Effector memory CD4-positive, alpha-beta T cell (primary cell): ENCODE measurements at places on chromosomes 6 and 20.

- DNase-seq, result no peak
- H3K4me1 ChIP-seq, result no peaks in the 10 kb centered on the region
- H3K27me3 ChIP-seq, result no peaks in the 10 kb centered on the region
- no peaks in the 10 kb centered on the region for H3K36me3 ChIP-seq
- no peak overlapping the region for H3K27ac ChIP-seq
Measured at GRCh38 chr20:63508072-63508768, 9.3 kb upstream of the EEF1A2 start.

- DNase-seq, result no peak
- H3K27ac ChIP-seq, result no peak overlapping the region
- H3K36me3 ChIP-seq, result no peaks in the 10 kb centered on the region
- peaks cover 18% of the 10 kb centered on the region for H3K27me3 ChIP-seq
- no peak overlapping the region for H3K4me3 ChIP-seq
Measured at GRCh38 chr6:28651161-28651560, 125.5 kb downstream of the GPX5 start.

DNA sequence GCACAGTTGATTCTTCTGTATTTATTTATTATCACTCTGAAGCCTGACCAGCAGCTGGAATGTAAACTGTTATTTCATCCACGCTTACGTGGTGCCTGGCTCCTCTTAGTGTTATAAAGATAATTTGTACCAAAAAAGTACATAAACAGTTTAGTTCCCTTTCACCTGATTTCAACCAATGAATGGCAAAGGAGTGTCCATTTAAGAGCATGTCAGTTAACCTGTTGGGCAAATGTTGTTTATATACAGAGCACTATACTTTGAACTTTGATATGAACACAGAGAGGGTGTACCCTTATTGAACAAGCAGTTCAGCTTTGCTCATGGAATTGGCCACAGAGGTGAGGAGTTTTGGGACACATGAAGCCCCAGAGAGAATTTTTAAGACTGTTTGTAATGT lies 7.2 kb upstream of the CTCFL start:
- no peaks in the 10 kb centered on the region for H3K4me1 ChIP-seq
- H3K36me3 ChIP-seq, result no peaks in the 10 kb centered on the region
- no peak overlapping the region for H3K4me3 ChIP-seq
- DNase-seq, result no peak
- H3K27ac ChIP-seq, result no peak overlapping the region

- peaks cover 5% of the 10 kb centered on the region for H3K27me3 ChIP-seq
- DNase-seq, result no peak
- H3K36me3 ChIP-seq, result no peaks in the 10 kb centered on the region
- H3K4me1 ChIP-seq, result no peaks in the 10 kb centered on the region
Measured at GRCh38 chr20:51193066-51193772, 170.3 kb upstream of the KCNG1 start.

- H3K4me3 ChIP-seq, result no peak overlapping the region
- no peak overlapping the region for H3K27ac ChIP-seq
- DNase-seq, result no peak
- H3K4me1 ChIP-seq, result no peaks in the 10 kb centered on the region
Measured at GRCh38 chr6:29355603-29356002, 13.1 kb downstream of the OR5V1 start.

- H3K27ac ChIP-seq, result peak overlapping the region; percentile 52
- H3K4me3 ChIP-seq, result peak overlapping the region; percentile 6
- peaks cover 17% of the 10 kb centered on the region for H3K4me1 ChIP-seq
- H3K27me3 ChIP-seq, result no peaks in the 10 kb centered on the region
Measured at GRCh38 chr20:24027229-24027628, 38.6 kb upstream of the GGTLC1 start.

DNA sequence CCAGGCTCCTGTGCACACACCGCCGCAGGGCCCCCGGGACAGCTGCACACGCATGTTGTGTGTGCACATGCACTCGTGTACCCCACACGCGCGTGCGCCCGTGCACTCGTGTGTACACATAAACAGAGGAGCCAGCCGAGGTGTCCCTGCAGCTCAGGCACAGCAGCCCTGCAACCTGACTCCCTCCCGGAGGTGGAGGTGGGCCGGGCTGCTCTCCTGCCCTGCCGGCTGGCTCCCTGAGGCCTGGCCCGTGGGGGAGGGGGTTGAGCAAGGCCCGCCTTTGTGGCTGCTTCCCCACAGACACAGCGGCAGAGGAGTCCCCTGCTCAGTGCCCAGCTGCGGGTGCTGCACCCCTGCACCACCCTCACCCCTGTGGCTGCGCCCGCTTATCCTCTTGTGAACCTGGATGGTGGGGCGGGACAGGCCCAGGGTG lies 624 bp downstream of the RBBP8NL start:
- no peak for DNase-seq
- no peaks in the 10 kb centered on the region for H3K27me3 ChIP-seq
- no peak overlapping the region for H3K27ac ChIP-seq

GRCh38 chr6:69907981-69908498 lies 41.7 kb downstream of the COL19A1 start:
- no peak overlapping the region for H3K27ac ChIP-seq
- no peaks in the 10 kb centered on the region for H3K27me3 ChIP-seq
- no peaks in the 10 kb centered on the region for H3K36me3 ChIP-seq
- no peak overlapping the region for H3K4me3 ChIP-seq
- no peaks in the 10 kb centered on the region for H3K4me1 ChIP-seq
- no peak for DNase-seq

DNA sequence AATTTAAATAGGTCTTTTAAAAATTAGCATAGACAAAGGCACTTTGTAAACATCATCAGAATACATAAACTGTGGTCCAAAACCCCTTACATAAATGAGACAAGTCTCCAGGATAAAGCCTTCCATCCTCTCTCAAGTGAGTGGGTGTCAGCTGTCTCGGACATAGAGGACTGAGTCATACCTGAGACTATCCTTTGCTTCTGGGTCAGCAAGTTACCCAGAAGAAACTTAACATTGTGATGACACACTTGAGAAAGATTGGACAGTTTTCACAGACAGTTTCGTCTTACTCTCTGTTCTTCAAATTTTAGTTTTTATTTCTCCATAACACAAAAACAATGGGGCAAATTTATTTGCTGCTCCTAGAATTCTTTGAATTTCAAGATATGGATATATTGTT lies 838.0 kb downstream of the DHX35 start:
- no peak overlapping the region for H3K4me3 ChIP-seq
- no peak overlapping the region for H3K27ac ChIP-seq
- no peaks in the 10 kb centered on the region for H3K4me1 ChIP-seq

GRCh38 chr6:56798163-56798562 lies 155.5 kb upstream of the DST start:
- no peaks in the 10 kb centered on the region for H3K4me1 ChIP-seq
- H3K27ac ChIP-seq, result no peak overlapping the region
- H3K36me3 ChIP-seq, result no peaks in the 10 kb centered on the region
- DNase-seq, result no peak

DNA sequence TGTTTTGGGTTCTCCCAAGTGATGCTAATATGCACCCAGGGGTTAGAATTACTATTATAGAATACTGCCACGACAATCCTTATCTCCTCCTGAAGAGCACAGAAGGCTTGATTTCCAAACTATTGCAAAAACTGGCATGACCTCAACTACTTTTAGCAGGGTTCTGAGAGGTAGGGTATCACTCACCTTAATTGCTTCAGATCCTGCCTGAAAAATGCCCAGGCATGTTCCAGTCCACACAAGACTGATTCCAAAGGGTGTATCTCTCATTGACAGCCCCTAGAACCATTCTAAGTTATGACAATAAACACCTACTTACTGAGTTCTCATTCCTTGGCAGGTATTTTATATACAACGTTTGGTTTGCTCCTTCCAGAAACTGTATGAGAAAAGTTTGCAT lies 5.0 kb upstream of the DSE start:
- no peak overlapping the region for H3K27ac ChIP-seq
- H3K4me3 ChIP-seq, result no peak overlapping the region
- peaks cover 4% of the 10 kb centered on the region for H3K4me1 ChIP-seq
- no peaks in the 10 kb centered on the region for H3K36me3 ChIP-seq
- H3K27me3 ChIP-seq, result no peaks in the 10 kb centered on the region

- no peak overlapping the region for H3K4me3 ChIP-seq
- H3K27me3 ChIP-seq, result no peaks in the 10 kb centered on the region
- no peak for DNase-seq
- no peaks in the 10 kb centered on the region for H3K4me1 ChIP-seq
- H3K36me3 ChIP-seq, result no peaks in the 10 kb centered on the region
- H3K27ac ChIP-seq, result no peak overlapping the region
Measured at GRCh38 chr6:46789434-46790354, 3.5 kb upstream of the MEP1A start.

DNA sequence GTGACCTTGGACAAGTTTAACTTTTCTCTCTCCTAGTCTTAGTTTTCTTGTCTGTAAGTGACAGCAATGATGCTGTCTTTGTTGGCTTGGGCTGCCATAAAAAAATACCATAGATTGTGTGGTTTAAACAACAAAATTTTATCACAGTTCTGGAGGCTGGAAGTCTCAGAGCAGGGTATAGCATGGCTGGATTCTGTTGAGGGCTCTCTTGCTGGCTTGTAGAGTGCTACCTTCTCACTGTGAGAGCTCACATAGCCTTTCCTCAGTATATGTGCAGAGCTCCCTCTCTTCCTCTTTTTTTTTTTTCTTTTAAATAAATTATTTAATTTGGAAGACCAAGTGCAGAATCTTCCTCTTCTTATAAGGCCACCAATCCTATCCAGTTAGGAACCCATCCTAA lies 26.3 kb downstream of the HFE start:
- no peaks in the 10 kb centered on the region for H3K36me3 ChIP-seq
- no peak overlapping the region for H3K4me3 ChIP-seq
- H3K27ac ChIP-seq, result no peak overlapping the region
- H3K4me1 ChIP-seq, result no peaks in the 10 kb centered on the region
- DNase-seq, result no peak

- H3K36me3 ChIP-seq, result no peaks in the 10 kb centered on the region
- H3K4me3 ChIP-seq, result no peak overlapping the region
- no peak overlapping the region for H3K27ac ChIP-seq
- no peaks in the 10 kb centered on the region for H3K4me1 ChIP-seq
- DNase-seq, result no peak
- H3K27me3 ChIP-seq, result no peaks in the 10 kb centered on the region
Measured at GRCh38 chr6:95408111-95408510, 169.2 kb upstream of the MANEA start.

DNA sequence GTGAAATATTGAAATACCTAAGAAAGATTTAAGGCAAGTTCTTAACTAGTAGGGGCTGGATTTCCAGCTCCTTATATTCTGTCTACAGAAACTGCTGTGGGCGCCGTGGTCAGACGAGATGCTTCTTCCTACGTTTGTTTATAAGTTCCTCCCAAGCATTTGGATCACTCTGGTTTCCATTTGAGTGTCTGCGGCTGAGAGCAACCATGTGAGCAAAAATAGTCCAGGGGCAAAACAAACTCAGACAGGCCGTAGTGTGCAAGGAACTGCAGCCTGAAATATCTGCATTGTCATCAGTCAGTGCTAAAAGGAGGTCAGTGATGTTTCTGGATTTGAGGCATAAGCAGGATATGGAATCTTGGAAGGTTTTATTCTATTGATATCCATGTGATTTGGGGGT lies 485.9 kb upstream of the JAG1 start:
- H3K36me3 ChIP-seq, result no peaks in the 10 kb centered on the region
- DNase-seq, result no peak
- no peaks in the 10 kb centered on the region for H3K4me1 ChIP-seq
- no peak overlapping the region for H3K4me3 ChIP-seq
- no peak overlapping the region for H3K27ac ChIP-seq
- H3K27me3 ChIP-seq, result no peaks in the 10 kb centered on the region

DNA sequence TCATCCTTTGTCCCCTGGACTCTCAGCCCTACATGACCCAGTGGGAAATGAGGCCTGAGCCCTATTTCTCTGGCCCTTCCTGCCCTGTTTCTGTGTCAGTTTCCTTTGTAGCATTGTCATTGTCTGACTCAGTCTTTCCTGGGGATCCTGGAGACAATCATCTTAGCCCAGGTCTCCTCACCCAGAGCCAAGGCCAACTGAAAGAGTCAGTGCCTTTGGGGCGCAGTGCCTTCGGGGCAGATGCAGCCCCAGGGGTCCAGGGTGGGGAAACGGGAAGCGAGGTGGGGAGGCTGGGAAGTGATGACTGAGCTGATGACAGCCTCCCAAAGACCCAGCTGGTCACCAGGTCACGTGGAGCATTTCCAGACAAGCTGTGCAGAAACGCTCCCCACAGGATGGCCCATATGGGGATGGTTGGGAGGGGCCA lies 93.3 kb upstream of the SULF2 start:
- H3K27ac ChIP-seq, result no peak overlapping the region
- no peaks in the 10 kb centered on the region for H3K27me3 ChIP-seq
- H3K4me3 ChIP-seq, result no peak overlapping the region
- no peaks in the 10 kb centered on the region for H3K36me3 ChIP-seq
- no peak for DNase-seq

- H3K27ac ChIP-seq, result no peak overlapping the region
- H3K4me3 ChIP-seq, result no peak overlapping the region
- DNase-seq, result no peak
- no peaks in the 10 kb centered on the region for H3K36me3 ChIP-seq
- H3K27me3 ChIP-seq, result no peaks in the 10 kb centered on the region
Measured at GRCh38 chr20:58403272-58403671, 14.2 kb downstream of the VAPB start.

GRCh38 chr20:56506103-56506502 lies 18.4 kb upstream of the FAM209A start:
- H3K36me3 ChIP-seq, result no peaks in the 10 kb centered on the region
- no peaks in the 10 kb centered on the region for H3K27me3 ChIP-seq
- DNase-seq, result no peak
- no peak overlapping the region for H3K27ac ChIP-seq
- H3K4me1 ChIP-seq, result no peaks in the 10 kb centered on the region

DNA sequence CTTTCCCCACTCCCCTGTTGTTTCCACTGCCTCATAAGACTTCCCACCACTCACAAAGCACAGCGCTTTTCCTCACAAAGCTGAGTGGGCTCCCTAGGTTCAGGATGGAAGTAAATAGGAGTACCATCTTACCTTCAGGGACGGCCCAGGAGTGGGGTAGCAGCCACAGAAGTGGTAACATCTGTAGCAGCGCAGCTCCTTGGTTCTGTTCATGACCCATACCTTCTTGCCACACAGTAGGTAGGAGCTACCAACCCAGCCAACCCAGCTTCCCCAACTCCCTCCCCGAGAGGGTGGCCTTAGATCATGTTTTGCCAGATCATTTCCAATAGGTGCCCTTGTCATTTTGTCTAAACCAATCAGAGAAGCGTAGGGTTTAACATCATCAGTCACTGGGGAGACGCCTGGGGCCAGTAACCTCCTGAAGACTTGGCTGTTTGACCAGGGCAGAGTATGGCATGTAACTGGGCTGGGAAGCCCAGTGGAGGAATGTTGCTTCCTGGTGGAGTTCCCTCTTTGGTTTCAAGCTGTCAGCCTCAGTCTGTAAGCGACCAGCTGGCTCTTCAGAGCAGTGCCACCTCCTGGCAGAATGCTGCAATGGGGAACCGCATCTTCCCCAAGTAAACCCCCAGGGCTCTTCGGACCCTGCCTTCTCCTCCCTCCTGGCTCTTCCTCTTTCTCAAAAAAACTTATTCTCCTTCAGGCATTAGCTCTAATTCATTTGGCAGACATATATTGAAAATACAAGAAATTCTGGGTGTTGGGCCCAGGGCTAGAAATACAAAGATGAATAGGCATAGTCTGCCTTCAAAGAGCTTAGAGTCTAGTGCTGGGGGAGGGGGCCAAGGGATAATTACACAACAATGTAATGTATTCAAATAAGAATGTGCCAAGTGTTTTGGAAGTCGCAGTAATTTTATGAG lies at the start of gene HLA-DMA:
TSS of gene HLA-DMA (minus strand) at position 281 of the 923 bp plus-strand sequence. CDS start at position 220, 61 bp downstream.
- peak within 1 kb of the TSS; percentile 19 for H3K27ac ChIP-seq
- H3K4me1 ChIP-seq, result peaks cover 7% of the 10 kb centered on the region
- peak within 1 kb of the TSS; percentile 37 for H3K4me3 ChIP-seq
- peak; percentile 70 for DNase-seq
- no peaks in the 10 kb centered on the region for H3K36me3 ChIP-seq
- no peaks in the 10 kb centered on the region for H3K27me3 ChIP-seq
